ENCODE measurements at places on chromosomes 2 and 18.
A peak's percentile ranks its signal among the peaks of the same experiment; 100 is the strongest.

DNA sequence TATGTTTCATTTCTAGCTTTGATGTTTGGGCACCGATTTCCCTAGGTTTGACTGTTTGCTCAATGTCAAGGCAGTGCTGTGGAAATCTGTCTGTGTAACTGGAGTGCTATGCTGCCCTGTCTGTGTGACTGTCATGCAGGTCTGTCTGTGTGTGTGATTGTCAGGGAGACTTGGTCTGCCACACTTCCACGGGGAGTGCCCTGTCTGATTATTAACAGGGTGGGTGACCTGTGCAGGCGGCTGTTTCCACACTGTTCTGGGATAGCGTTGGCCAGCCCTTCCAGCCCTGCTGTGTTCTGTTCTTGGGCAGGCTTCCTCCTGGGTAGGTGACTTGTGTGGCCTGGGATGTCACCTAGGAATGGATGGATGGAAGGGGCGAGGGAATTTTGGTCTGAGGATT, 85.3 kb downstream of the FHOD3 start:
- no peak for DNase-seq

DNA sequence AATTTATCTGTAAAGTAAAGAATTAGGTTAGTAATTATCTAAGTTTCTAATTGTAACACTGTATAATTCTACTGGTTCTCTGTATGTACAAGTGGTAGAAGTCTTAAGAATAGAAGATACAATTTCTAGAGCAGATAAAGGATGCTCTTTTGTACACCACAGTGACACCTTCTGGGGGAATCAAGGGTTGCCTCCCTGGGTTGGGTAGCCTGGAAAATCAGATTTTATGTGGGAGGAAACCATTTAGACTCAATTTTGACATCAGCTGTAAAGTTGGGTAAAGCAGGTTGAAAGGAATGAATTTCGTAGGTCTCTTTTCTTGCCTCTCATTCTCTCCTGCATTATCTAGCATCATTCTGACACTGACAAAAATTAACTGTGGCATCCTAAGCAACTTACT, 354.8 kb downstream of the DCC start:
- DNase-seq, result peak; percentile 25

GRCh38 chr2:59903994-59904544, 649.4 kb downstream of the BCL11A start:
- no peak for DNase-seq

GRCh38 chr2:21543630-21544029, 419.9 kb downstream of the TDRD15 start:
- no peak for DNase-seq

DNA sequence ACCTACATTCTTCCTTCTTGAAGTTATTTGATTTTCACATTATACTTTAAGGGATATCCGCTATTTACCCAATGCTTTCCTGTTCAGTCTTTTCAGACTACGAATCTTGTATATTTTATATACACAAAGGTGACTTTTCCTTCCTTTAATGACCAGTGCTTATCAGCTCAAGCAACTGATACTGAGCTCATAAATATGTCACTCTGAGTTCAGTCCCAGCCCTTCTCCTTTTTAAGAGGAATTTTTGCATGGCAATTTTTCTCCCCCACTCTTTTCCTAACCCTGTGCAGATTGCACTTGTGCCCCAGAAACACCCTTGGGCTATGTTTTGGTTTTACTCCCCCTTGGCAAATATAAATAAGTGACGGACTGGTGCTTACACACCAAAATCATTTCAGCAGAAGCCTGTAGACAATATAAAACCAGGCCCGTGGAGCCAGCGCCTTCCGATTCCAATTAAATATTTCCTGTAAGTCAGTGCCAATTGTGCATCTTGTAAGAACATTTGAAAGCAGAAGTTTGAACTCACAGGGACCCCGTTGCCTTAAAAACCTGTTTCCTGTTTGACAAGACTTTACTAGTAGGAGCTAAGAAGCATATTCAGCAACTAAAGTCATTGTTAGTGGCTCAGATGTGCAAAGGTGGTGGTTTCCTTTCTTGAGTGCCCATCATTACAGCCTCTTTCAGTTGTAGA, 66.3 kb upstream of the GATA6 start:
- DNase-seq, result no peak

DNA sequence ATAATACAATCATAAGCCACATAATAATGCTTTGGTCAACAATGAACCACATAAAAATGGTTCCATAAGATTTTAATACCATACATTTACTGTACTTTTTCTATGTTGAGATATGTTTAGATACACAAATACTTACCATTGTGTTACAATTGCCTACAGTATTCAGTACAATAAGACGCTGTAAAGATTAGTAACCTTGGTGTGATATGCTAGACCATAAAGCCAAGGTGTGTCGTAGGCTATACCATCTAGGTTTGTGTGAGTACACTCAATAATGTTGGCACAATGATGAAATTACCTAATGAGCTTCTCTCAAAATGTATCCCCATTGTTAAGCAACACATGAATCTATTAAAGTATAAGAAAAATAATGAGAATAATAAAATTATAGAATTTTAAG, 662.3 kb downstream of the SATB2 start:
- DNase-seq, result no peak

- no peak for DNase-seq
Observed at GRCh38 chr2:106057206-106057605, 136.9 kb downstream of the UXS1 start.

GRCh38 chr2:148106331-148106730, 85.4 kb downstream of the MBD5 start:
- DNase-seq, result no peak

DNA sequence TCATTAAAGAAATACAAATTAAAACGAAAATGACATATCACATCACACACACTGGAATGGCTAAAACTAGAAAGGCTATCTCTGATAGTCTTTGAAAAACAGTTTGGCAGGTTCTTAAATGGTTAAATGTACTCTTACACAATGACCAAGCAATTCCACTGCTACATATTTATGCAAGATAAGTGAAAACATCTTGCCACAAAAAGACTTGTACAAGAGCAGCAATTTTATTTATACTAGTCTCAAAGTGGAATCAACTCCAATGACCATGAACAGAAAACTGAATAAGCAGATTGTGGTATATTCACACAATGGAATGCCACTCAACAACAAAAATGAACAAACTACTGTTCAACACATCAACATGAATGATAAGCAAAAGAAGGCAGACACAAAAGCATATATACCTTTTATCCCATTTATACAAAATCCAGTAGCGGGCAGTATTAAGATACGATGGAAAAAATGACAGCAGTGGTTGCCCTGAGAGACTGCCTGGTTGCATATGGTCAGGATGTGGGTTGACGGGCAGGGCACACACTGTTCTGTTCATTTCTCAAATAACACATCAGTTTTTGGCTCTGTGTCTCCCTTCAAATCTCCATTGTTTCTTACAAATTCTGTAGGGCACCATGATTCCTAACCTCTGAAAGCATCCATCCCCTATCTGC, 25.4 kb downstream of the SP100 start:
- no peak for DNase-seq

- DNase-seq, result no peak
Observed at GRCh38 chr2:200587007-200587616, 1.3 kb downstream of the AOX1 start.

- peak; percentile 3 for DNase-seq
Observed at GRCh38 chr18:72652990-72653593, 109.0 kb upstream of the CBLN2 start.

DNA sequence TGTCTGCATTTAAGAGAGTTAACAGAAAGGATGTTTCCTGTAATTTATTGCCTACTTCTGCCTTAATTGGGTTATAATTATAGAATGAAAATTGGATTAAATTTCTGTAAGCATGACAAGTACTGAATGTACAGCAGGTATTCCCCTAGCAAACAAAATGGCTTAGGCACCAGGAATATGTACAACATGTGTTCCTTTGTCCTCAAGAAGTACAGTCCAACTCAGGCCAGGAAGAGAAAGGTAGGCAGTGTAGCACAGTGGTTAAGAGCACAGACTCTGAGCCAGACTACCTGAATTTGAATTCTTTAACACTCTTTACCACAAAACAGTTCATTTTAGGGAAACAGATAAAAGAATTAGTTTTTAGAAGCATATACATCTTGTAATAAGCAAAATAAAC, 43.1 kb downstream of the COX7A2L start:
- no peak for DNase-seq

GRCh38 chr2:45826884-45827635, 175.6 kb downstream of the PRKCE start:
- no peak for DNase-seq

DNA sequence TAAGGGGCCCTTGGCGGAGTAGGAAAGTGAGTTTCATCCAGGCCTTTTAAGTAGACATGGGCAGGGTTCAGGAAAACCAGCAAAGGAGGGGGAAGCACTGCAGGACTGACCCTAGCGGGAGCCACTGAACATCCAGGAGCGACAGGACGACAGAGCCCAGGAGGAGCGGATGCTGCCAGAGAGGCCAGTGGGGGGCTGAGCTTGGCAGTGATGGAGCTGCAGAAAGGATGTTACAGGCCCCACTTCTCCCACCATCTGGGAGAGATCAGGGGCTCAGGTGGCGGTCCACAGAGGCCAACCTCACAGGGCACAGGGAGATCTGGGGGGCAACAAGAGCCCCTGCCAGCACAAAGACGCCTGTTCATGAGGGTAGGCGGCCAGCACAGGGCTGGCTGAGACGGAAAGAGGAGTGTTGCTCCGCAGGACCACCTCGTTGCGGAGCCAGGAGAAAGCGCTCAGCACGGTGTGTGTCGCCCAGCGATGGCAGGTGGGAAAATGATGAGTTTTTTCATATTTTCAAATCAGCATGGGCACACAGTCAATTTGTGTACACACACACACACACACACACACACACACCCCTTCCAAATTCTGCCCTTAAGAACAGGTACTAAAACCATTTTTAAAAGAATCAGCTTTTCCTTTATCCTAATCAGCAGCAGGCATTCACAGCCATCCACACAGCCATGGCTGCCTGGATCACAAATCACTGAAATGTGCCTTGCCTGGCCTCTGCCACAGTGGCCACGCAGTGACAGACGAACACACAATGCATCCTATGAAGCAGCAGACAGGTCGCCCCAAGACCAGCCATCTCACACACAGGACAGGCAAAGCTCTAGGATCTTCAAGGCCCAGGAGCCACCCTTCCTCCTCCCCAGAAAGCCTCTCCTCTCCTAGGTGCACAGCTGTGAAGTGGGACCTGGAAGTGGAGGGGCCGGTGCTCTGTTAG, 63.2 kb downstream of the NDUFA10 start:
- DNase-seq, result no peak

DNA sequence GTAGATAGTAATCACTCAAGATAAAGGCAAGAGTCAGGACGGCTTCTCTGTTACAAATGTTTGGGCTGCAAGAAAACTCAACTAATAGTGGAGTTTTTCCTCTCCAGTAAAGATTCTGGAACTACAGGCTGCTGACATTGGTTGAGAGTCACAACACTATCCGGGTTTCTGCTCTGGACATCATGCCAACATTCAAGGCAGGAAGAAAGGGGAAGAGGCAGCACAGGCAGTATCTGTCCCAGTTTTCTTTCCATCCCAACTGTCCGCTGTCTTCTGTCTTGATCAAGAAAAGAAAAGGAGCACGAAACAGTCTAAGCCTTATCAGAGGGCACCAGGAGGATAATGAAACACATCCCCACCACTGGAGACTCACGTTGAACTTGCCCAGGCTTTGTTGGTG, 132.1 kb downstream of the MAIP1 start:
- DNase-seq, result no peak

DNA sequence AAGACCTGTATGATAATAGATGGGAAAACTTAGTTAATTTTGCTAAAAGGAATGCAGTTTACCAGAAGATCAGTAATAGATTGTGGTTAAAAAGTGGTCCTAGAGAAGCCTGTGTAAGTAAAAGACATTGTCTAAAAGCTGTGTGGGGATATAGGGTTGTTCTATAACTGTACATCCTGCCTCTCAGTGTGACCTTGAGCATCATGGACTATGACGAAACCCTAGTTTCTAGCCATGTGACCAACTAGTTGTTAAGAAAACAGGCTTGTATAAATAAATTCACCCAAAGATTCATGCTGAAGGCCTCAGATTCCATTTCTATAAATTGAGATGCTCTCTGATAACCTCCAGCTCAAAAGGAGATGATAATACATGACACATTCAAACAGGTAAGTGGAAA, 160.7 kb downstream of the IKZF2 start:
- no peak for DNase-seq

DNA sequence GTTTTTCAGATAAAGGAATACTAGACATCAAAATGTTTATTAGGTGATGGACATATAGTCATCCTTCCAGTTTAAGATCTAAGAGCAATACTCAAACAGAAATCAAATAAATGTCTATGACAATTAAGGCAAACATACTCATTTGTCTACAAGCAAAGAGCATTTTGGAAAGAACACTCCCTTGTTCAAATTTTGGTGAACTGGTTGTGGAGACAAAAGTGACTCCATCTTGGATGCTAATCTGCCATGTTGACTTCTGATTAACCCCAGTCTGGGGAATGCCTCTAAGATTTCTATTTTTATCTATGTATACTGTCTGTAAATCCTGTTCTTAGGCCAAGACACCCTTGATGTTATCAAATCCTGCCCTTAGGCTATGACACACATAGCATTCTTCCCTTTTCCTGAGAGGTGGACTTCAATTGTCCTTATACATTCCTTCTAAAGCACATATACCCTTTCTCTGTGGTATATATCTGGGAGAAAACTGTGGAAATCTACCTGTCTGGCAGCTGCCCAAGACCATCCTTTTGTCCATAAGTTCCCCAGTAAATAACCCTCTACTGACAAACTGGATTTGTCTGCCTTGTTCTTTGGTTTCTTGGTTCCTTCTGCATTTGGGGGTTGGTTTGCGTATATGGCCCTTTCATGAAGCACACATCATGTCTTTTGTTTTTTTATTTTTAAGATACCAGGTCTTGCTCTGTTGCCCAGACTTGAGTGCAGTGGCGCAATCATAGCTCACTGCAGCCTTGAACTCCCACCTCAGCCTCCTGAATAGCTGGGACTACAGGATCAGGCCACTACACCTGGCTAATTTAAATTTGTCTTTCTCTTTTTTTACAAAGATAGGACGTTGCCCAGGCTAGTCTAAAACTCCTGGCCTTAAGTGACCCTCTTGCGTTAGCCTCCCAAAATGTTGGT, 12.5 kb upstream of the PLEKHM3 start:
- DNase-seq, result no peak

DNA sequence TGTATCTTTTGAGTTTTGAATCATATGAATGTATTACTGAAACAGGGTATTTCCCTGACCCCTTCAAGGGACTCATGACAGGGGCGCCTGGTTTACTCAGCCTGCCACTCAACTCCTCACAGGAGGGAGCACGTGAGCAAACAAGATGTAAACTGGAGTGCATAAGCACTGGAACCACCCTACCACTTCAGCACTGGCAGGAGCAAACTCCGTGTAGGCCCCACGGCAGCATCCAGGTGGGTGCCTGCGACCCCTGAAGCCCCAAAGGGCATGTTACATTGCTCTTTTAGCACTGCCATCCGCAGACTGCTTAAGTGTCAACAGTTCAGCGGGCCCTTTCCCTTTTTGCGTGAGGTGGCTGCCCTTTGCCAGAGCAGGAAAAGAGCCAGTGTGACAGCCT, 8.2 kb upstream of the DAPL1 start:
- no peak for DNase-seq

GRCh38 chr18:56795381-56795780, 144.2 kb downstream of the WDR7 start:
- no peak for DNase-seq
